IPS-NIHi11 (cell line): ENCODE measurements at places on chromosomes 3 and 15.

- no peak for DNase-seq
Measured at GRCh38 chr3:161212171-161212771, 8.8 kb upstream of the NMD3 start.

- no peak for DNase-seq
Measured at GRCh38 chr3:151198849-151199248, 4.2 kb downstream of the GPR171 start.

DNA sequence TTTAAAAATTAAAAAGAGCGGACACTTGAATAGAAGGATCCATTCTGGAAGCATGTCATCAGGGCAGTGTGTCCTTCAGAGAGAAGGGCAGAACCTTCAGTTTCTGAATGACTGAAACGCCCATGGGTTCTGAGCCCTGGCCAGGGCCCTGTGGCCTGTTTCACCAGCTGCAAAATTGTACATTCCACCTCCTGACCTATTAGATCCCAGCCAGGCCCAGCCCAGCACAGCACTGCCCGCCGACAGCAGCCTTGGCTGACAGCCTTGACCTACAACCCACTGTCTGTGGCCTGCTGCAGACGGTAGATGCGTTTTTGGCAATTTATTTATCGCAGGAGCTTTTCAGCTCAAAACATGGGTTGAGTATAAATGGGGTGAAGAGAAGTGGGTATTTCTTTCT is 5.9 kb upstream of the POLG start:
- no peak for DNase-seq

DNA sequence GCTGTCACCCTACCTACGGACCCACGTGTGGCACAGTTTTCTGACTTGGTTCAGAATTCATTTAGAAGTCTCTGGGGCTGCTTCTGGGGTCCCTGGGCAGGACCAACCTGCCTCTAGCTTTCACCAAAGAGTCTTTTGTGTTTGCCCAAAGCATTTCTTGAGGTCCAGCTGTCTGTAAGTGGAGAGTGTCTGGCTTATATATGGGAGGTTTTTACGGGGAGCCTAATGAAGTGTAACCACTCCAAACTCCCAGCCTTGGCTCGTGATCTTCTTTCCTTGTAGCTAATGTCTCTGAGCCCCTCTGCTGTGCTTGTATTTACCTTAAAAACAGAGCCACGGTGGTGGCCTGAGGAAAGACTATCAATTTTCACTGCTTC is 109.0 kb upstream of the CTDSPL start:
- DNase-seq = no peak
